ENCODE measurements at places on chromosomes 7 and 10.

- peak; percentile 98 for DNase-seq
Observed at GRCh38 chr10:72162978-72163377, 52.8 kb upstream of the ANAPC16 start.

DNA sequence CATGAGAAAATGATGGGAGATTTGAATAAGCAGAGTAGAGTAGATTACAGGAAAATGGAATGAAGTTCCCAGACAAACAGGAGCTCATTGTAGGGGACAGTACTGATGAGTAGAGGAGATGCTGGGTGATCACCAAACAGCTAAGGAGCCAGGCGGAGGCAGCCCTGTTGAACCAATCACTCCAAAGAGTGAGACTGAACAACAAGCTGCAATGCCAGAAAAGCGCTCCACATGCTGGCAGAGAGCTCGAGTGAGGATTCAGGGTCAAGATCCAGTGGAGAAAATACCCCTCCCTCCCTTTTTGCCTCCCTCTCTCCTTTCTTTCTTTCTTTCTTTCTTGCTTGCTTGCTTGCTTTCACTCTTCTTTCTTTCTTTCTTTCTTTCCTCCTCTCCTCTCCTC is 133.3 kb downstream of the PFKFB3 start:
- DNase-seq, result no peak

GRCh38 chr10:62001898-62002297 is 100.4 kb downstream of the ARID5B start:
- DNase-seq, result no peak

DNA sequence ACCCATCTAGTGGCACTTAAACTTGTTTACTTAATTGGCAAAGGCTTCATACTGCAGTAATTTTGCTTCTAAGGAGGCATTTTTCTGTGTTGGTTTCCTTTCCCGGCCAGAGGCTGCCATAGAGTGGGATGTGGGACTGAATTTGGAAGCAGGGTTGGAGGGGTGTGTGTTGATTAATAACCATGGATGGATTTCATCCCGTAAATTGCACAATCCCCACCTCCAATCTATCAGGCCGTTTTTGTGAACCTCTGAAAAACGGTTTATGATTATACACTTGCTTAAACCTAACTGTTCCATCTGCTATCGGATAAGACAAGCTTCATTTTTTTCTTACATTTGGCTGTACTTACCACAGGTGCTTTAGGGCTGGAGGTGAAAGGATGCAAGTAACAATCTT is 1.3 kb downstream of the TMEM60 start:
- DNase-seq, result no peak

GRCh38 chr10:50395271-50395670 is 144.0 kb upstream of the ASAH2 start:
- no peak for DNase-seq

GRCh38 chr10:17430647-17431355 is 23.6 kb downstream of the ST8SIA6 start:
- DNase-seq, result peak; percentile 54

DNA sequence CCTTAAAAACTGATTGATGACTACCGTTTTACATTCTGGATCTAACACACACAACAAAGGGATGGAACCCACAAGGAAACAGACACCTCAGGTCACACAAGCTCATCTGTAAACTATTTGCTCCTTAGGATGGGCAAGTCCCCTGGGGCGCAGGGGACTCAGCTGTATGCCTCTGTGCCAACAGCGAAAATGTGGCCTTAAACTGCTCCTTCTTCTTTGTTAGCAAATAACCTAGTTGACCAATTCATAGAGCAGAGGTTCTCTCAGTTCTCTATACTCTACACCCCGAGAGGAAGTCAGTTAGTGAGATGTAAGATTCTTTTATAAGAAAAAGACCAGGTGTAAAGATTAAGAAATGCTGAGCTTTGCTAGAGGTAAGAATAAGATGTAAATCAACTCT is 181.9 kb upstream of the PRSS58 start:
- DNase-seq, result no peak

DNA sequence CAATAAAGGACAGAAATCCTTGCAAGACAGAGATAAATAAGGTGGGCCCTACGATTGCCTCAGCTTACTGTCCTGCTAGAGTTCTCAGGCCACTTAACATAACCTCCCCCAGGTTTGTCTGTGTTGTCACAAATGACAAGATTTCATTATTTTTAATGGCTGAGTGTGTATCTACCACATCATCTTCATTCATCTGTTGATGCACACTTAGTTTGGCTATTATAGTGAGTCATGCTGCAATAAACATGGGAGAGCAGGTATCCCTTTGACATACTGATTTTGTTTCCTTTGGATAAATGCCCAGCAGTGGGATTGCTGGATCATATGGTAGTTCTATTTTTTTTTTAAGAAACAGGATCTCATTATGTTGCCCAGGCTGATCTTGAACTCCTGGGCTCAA is 60.6 kb downstream of the PRTFDC1 start:
- DNase-seq, result peak; percentile 76

DNA sequence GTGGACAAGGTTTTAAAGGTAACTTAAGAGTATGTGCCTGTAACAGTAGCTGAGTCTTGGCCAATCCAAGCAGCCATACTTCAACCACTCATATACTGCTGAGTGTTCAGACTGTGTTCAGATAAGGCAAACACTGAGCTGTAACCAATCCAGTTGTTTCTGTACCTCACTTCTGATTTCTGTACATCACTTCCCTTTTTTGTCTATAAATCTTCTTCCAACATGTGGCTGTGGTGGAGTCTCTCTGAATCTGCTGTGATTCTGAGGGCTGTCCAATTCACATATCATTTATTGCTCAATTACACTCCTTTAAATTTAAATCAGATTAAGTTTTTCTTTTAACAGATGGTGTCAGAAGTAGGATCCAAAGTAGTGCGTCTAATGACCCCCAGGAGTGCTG is 149.5 kb upstream of the PHF14 start:
- DNase-seq, result no peak

GRCh38 chr7:157337316-157338149 is 729 bp downstream of the DNAJB6 start:
- DNase-seq, result peak; percentile 37

- DNase-seq, result peak; percentile 31
Observed at GRCh38 chr10:67606572-67606971, 89.4 kb downstream of the CTNNA3 start.

DNA sequence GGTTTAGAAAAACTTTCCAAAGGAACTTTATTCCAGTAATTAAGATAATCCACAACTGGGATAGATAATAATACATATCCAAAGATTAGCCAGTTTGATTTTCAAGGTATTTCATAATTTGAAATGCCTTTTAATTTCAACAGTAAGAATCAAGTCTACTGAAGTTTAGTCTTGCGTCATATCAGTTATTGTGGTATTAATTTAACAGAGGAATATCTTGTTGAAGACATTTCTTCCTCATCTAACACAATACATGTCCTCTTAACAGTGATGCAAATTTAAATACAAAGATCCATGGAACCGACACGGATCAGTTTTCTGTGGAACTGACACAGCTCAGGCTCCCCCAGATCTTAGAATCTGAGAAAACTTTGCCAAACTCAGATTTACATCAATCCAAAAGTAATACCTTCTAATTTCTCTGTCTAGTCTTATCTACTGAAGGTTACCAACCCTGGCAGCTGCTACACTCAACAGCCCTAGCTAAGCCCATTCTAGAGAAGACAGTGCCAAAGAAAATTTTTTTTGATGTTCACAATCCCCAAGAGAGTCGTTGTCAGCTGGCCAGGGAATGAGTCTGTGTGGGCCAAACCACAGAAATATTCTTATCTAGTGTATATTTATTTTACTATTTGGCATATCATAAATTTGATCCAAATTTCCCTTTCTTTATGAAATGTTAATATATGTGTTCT is 365.2 kb upstream of the MEOX2 start:
- DNase-seq, result no peak

Data from foreskin keratinocyte (primary cell).